Immature natural killer cell (primary cell): ENCODE measurements at places on chromosomes 13 and 19. TPM values are rescaled to one million over a fixed set of nuclear protein-coding genes. Genes with fewer than 3 reads are reported as not detected.
A peak's percentile ranks its signal among the peaks of the same experiment; 100 is the strongest.

GPALPP1 gene
- 13.2 TPM for polyA plus RNA-seq

ZGLP1 gene
- not detected for polyA plus RNA-seq

ELSPBP1 gene
- polyA plus RNA-seq, result not detected

GNG14 gene
- not detected for polyA plus RNA-seq

APLP1 gene
- polyA plus RNA-seq, result 0.72 TPM

SEMA6B gene
- not detected for polyA plus RNA-seq

CLIP3 gene
- 0.55 TPM for polyA plus RNA-seq

CDX2 gene
- polyA plus RNA-seq, result not detected

- H3K27ac ChIP-seq, result no peak overlapping the region
- peaks cover 6% of the 10 kb centered on the region for H3K27me3 ChIP-seq
- H3K4me3 ChIP-seq, result no peak overlapping the region
- DNase-seq, result no peak
- H3K4me1 ChIP-seq, result no peaks in the 10 kb centered on the region
These were observed 190.1 kb downstream of the KLF5 start for GRCh38 chr13:73248711-73249580.

DNA sequence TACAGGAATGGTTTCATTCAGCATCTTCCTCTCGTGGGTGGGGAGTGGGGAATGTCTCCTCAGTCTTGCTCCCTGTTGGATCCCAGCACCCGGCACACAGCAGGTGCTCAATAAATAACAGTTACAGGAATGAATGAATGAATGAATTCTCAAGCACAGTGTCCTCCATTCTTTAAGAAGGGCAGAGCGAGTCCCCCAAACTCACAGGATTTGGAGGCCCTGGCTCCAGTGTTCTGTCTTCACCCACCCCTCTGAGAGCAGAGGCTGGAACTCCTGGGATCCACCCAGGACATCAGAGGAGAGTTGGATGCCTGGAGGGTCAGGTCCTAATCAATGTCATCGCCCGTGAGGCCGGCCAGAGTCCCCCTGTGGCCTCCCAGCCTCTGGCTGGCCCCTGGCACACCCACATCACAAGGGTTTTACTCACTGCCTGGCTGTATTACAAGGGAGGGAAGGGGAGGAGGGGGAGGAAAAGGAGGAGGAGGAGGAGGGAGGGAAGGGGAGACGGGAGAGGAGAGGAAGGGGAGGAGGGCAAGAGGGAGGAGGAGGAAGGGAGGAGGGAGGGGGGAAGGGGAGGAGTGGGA, 8.7 kb upstream of the CREB3L3 start:
- H3K4me3 ChIP-seq, result no peak overlapping the region
- H3K4me1 ChIP-seq, result peaks cover 8% of the 10 kb centered on the region
- no peaks in the 10 kb centered on the region for H3K36me3 ChIP-seq
- H3K27ac ChIP-seq, result no peak overlapping the region
- peaks cover 3% of the 10 kb centered on the region for H3K27me3 ChIP-seq
- DNase-seq, result no peak

DNA sequence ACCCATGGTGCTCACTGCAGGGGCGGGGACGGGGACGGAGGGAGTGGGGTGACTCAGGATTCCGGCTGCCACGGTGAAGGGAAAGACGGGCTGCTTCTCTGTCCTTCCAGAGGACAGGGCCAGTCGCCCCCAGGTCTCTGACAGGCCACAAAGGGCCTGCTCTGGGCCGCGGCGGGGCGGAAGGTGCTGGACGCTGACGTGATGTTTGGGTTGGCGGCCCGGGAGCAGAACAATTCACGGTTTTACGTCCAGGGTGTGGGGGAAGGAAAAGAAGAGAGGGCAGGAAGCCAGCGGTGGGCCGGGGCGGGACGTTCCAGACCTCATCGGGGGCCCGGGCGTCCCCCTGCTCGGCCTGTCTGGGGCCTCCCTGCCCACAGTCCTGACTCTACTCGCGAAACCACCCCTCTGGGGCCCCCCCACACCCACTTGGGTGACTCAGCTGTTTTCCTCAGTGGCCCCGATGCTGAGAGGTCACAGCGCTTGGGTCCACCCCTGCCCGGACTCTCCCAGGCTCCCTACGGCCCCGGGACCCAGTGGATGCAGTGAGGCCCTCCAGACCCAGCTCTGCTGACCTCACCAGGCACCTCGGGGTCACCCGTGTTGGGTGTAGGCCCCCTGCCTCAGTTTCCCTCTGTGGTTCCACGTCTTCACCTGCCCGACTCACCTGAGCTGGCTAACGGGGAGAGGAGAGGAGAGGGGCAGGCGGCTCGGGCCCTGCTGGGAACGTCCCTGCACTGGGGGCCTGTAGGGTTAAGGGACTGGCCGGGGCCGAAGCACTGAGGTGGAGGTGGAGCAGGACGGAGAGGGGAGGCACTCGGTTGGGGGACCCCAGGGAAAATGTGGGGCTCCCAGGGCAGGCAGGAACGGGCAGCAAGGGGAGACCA, 29.2 kb downstream of the PIP5K1C start:
- peak overlapping the region; percentile 73 for H3K4me3 ChIP-seq
- H3K36me3 ChIP-seq, result peaks cover 3% of the 10 kb centered on the region
- peaks cover 5% of the 10 kb centered on the region for H3K27me3 ChIP-seq
- DNase-seq, result peak; percentile 72
- peak overlapping the region; percentile 89 for H3K27ac ChIP-seq

GRCh38 chr13:33284916-33285315, 639 bp downstream of the STARD13 start:
- H3K4me3 ChIP-seq, result peak overlapping the region; percentile 46
- H3K27ac ChIP-seq, result no peak overlapping the region
- peaks cover 18% of the 10 kb centered on the region for H3K27me3 ChIP-seq
- no peaks in the 10 kb centered on the region for H3K36me3 ChIP-seq
- H3K4me1 ChIP-seq, result peaks cover 15% of the 10 kb centered on the region

- no peak for DNase-seq
- H3K4me3 ChIP-seq, result no peak overlapping the region
- H3K36me3 ChIP-seq, result peaks cover 11% of the 10 kb centered on the region
- no peak overlapping the region for H3K27ac ChIP-seq
These were observed 2.4 kb downstream of the ZNF85 start for GRCh38 chr19:20925481-20925880.

- H3K4me3 ChIP-seq, result no peak overlapping the region
- peaks cover 71% of the 10 kb centered on the region for H3K4me1 ChIP-seq
- H3K27ac ChIP-seq, result peak overlapping the region; percentile 98
- DNase-seq, result peak; percentile 41
These were observed 7.8 kb downstream of the DOT1L start for GRCh38 chr19:2171349-2172145.

DNA sequence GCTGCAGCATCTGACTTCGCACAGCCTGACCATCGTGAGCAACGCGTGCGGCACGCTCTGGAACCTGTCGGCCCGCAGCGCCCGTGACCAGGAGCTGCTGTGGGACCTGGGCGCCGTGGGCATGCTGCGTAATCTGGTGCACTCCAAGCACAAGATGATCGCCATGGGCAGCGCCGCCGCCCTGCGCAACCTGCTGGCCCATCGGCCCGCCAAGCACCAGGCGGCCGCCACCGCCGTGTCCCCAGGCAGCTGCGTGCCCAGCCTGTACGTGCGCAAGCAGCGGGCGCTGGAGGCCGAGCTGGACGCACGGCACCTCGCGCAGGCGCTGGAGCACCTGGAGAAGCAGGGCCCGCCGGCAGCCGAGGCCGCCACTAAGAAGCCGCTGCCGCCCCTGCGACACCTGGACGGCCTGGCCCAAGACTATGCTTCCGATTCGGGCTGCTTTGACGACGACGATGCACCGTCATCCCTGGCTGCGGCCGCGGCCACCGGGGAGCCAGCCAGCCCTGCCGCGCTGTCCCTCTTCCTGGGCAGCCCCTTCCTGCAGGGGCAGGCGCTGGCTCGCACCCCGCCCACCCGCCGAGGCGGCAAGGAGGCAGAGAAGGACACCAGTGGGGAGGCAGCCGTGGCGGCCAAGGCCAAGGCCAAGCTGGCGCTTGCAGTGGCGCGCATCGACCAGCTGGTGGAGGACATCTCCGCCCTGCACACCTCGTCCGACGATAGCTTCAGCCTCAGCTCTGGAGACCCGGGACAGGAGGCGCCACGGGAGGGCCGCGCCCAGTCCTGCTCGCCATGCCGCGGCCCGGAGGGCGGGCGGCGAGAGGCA, 13.6 kb downstream of the C19orf25 start:
- H3K36me3 ChIP-seq, result no peaks in the 10 kb centered on the region
- H3K27ac ChIP-seq, result no peak overlapping the region
- no peak overlapping the region for H3K4me3 ChIP-seq
- peaks cover 17% of the 10 kb centered on the region for H3K27me3 ChIP-seq

DNA sequence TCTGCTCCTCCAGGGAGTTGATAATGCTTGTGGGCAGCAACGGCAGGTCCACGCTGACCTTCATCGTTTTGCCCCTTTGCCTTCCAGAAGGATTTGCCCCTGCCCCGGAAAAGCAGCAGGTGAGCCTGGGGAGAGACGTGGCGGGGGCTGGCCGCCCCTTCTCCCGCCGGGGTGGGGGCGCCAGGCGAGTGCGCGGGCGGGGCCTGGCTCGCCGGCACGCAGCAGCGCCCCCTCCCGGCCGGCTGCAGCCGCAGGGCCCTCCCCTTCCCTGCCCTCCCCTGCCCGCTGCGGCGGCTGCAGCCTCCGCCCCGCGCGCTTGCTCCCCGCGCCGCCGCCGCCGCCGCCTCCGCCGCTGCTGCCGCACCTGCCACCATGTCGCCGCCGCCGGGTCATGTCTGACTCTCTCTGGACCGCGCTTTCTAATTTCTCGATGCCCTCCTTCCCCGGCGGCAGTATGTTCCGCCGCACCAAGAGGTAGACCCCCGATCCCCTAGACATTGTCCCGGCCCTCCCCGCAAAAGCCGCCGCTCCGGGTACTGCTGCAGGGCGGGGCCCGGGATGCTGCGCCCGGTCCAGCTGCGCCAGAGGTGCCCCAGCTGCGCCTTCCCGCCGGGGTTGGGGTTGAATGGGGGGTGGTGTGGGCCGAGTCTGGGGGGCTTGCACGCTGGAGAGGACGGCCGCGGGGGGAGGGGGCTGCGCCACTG, at the start of gene MAST1:
MAST1 (plus strand) TSS at position 334 of the 704 bp plus-strand sequence; CDS start at position 392, 58 bp downstream.
- H3K4me1 ChIP-seq, result peaks cover 40% of the 10 kb centered on the region
- H3K27ac ChIP-seq, result no peak within 1 kb of the TSS
- H3K36me3 ChIP-seq, result no peaks in the 10 kb centered on the region
- H3K4me3 ChIP-seq, result peak within 1 kb of the TSS; percentile 60
- peaks cover 35% of the 10 kb centered on the region for H3K27me3 ChIP-seq
- DNase-seq, result peak; percentile 51

DNA sequence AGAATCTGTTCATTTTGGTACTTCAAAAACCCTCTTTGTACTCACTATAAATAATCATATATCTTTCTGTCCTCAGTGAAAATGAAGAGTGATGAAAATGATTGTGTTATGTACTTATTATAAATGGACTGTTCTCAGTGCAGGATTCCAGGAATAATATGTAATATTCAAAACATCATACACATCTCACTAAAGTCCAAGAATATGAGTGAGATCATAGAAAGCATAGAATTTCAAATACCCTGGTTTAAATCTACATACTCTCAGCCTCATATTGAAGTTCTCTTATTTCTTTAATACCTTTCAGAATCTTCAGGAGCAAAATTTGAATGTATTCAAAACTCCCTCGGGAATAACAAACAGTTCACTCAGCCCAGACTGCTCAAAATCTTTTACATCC, 868.0 kb downstream of the SLITRK6 start:
- no peak for DNase-seq
- H3K27me3 ChIP-seq, result peaks cover 2% of the 10 kb centered on the region
- no peaks in the 10 kb centered on the region for H3K36me3 ChIP-seq

DNA sequence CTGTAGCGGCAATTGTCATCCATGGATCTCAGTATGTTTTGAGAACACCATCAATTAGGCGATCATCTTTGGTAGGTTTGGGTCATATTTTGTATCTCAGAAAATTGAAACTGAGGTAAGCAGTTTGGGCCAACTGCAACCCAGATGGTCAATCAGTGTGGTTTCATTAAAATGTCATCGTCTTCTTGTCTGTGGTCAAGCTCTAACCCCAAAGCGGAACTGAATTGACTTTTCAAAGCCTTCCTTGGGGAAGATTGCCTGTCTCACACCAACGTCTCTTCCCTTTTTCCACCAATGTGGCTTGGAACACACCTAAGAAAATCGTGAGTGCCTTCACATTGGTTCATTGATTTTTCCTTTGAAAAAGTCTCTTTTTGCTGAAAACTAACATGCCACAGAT, 56.3 kb upstream of the UBAC2 start:
- DNase-seq, result no peak
- H3K36me3 ChIP-seq, result no peaks in the 10 kb centered on the region
- H3K27ac ChIP-seq, result no peak overlapping the region

DNA sequence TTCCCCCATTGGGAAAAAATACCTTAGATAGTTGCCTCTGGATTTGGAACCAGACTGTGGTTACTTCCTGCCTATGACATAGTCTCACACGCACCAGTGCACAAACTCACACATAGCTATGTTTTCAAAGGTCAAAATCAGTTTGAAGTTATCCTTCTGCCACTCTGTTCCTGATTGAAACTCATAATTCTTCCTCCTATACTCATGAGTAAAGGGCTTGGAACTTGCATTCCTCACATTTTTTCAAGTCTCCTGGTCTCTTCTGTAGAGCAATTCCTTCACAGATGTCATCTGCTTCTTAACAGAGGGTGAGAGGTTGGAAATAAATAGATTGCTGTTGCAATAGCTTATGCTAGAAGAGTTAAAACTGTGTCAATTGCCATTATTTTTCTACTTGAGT, 18.6 kb upstream of the POSTN start:
- no peak for DNase-seq
- H3K27ac ChIP-seq, result no peak overlapping the region
- no peaks in the 10 kb centered on the region for H3K36me3 ChIP-seq
- H3K4me3 ChIP-seq, result no peak overlapping the region

DNA sequence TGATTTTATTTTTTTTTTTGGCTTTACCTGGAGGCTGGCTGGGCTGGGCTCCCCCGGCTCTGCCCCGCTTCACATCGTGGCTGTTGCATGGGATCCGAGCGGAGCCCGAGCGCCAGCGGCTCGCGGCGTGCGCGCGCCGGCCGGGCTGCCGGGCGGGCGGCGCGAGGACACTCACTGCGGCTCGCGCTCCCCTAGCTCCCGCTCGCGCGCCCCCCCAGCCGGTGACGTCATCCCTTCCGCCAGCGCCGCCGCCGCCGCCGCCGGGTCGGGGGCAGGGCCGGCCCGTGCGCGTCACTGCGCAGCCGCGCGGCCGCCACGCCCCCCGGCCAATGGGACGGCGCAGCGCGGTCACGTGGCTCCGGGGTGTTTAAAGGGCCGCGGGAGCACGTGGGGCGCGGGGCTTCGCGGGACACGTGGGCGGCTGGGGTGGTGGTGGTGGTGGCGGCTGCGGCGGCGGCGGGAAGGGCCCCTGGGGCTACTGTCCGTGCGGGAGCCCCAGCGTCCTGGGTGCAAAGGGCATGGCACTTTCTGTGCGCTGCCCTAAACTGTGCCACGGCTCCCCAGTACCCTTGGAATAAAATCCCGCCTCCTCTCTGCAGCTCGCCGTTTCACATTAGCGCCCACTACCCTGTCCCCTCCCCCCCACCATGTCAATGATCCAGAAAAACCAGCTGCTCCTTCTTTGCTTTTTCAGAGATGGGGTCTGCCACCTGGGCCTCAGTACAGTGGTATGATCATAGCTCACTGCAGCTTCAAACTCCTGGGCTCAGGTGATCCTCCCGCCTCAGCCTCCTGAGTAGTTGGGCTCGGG, at the start of gene PTPRS:
PTPRS (minus strand) TSS at position 176 of the 811 bp plus-strand sequence. CDS start 54,672 bp downstream, outside the sequence.
- peaks cover 25% of the 10 kb centered on the region for H3K27me3 ChIP-seq
- H3K4me1 ChIP-seq, result peaks cover 14% of the 10 kb centered on the region
- peak; percentile 80 for DNase-seq
- no peaks in the 10 kb centered on the region for H3K36me3 ChIP-seq
